ENCODE measurements at places on chromosomes 7 and 10.

- H3K27ac ChIP-seq = peak overlapping the region; percentile 15
- H3K4me1 ChIP-seq = peaks cover 62% of the 10 kb centered on the region
- DNase-seq = no peak
- peaks cover 69% of the 10 kb centered on the region for H3K36me3 ChIP-seq
Measured at GRCh38 chr7:3037259-3037658, 6.4 kb downstream of the CARD11 start.

DNA sequence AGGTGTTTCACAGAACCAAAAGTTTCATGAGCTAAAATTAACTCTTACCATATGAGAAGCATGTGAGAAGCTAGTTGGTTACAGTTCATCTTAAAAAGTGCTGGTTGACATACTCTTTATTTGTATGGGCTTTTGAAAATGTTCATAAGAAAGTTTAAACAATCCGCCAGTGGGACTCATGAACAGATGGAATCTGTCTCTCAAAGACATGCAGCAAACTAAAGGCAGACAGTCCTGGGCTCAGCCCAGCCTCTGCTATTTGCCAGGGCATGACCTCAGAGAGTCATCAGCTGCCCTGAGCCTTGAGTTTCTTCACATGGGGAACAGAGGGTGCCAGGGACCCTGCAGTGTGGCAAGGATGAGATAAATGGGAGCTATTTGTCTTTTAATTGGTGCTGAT is 3.2 kb downstream of the PYROXD2 start:
- no peak overlapping the region for H3K27ac ChIP-seq
- peaks cover 2% of the 10 kb centered on the region for H3K36me3 ChIP-seq
- H3K27me3 ChIP-seq = no peaks in the 10 kb centered on the region
- H3K4me1 ChIP-seq = peaks cover 19% of the 10 kb centered on the region
- H3K4me3 ChIP-seq = no peak overlapping the region

DNA sequence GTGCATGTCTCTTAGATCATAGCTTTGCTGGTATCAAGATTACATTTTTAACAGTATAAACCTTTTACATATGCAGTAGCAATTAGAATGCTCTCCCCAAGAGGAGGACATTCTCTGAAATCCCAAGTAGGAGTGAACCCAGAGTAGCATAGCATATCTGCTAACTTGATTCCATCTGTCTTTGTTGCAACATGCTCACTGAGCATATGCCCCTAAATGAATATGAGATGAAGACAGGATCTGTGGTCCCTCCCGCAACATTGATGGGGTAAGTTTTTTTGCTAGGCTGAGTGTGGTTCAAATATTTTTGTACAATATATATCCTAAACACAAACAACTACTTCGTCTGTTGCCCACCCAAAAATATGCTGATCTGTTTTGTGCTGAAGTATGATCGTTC is 534.2 kb upstream of the C7orf33 start:
- DNase-seq = no peak
- peaks cover 2% of the 10 kb centered on the region for H3K4me1 ChIP-seq
- no peaks in the 10 kb centered on the region for H3K36me3 ChIP-seq
- H3K27ac ChIP-seq = no peak overlapping the region

- peaks cover 19% of the 10 kb centered on the region for H3K27me3 ChIP-seq
- H3K36me3 ChIP-seq = no peaks in the 10 kb centered on the region
- H3K4me3 ChIP-seq = no peak overlapping the region
Measured at GRCh38 chr7:93717217-93717900, 142.8 kb upstream of the CALCR start.

DNA sequence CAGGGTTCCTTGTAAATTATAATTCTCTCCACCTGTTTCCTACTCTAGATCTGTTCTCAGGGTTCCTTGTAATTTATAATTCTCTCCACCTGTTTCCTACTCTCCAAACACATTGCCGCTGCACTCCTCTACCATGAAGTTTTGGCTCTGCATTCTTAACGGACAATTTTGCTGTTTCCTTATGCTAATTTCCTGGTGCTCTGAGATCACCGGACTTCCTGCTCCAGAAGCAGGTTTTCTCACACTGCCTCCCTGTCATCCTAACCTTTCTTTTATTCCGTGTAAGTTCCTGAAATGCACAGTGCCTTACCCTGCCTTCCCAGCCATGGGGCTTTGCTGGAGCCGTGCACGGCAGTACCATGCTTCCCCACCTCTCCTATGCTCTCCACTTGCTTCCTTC is 256.8 kb downstream of the PLXNA4 start:
- peaks cover 6% of the 10 kb centered on the region for H3K4me1 ChIP-seq
- peaks cover 33% of the 10 kb centered on the region for H3K27me3 ChIP-seq
- H3K36me3 ChIP-seq = peaks cover 1% of the 10 kb centered on the region

- H3K36me3 ChIP-seq = no peaks in the 10 kb centered on the region
- H3K27ac ChIP-seq = no peak overlapping the region
- H3K4me1 ChIP-seq = no peaks in the 10 kb centered on the region
- H3K27me3 ChIP-seq = no peaks in the 10 kb centered on the region
- no peak overlapping the region for H3K4me3 ChIP-seq
Measured at GRCh38 chr7:24475166-24475961, 97.9 kb upstream of the PALS2 start.

GRCh38 chr10:75889051-75889450 is 457.6 kb downstream of the LRMDA start:
- DNase-seq = no peak
- H3K27ac ChIP-seq = no peak overlapping the region
- no peak overlapping the region for H3K4me3 ChIP-seq
- no peaks in the 10 kb centered on the region for H3K27me3 ChIP-seq
- no peaks in the 10 kb centered on the region for H3K36me3 ChIP-seq

GRCh38 chr10:19970717-19971116 is 154.5 kb downstream of the PLXDC2 start:
- H3K4me3 ChIP-seq = no peak overlapping the region
- no peaks in the 10 kb centered on the region for H3K4me1 ChIP-seq
- no peaks in the 10 kb centered on the region for H3K27me3 ChIP-seq
- H3K36me3 ChIP-seq = no peaks in the 10 kb centered on the region

- H3K36me3 ChIP-seq = no peaks in the 10 kb centered on the region
- H3K4me3 ChIP-seq = no peak overlapping the region
- H3K27me3 ChIP-seq = peaks cover 13% of the 10 kb centered on the region
- H3K27ac ChIP-seq = no peak overlapping the region
Measured at GRCh38 chr7:47217086-47217485, 364.8 kb downstream of the TNS3 start.

DNA sequence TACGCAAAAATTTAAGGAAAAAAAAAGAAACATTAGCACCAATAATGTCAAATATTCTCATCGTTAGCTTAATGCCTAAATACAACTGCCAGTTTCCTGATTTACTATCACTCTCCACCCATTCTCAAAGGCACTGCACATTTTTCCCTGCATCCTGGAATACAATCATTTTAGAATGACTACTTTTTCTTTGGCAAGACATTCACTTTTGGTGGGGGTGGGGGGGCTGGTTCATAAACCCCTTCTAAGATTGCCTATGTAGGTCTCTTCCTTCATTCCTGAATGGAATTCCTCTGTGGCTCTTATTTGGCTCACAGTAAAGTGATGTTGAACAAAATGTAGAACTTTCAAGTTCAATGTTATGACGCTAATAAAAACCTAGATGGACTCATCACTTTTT is 74.3 kb downstream of the RNLS start:
- H3K4me3 ChIP-seq = no peak overlapping the region
- H3K27ac ChIP-seq = no peak overlapping the region
- no peak for DNase-seq
- peaks cover 1% of the 10 kb centered on the region for H3K4me1 ChIP-seq
- no peaks in the 10 kb centered on the region for H3K27me3 ChIP-seq

- no peak overlapping the region for H3K27ac ChIP-seq
- no peak overlapping the region for H3K4me3 ChIP-seq
- no peaks in the 10 kb centered on the region for H3K27me3 ChIP-seq
- no peaks in the 10 kb centered on the region for H3K4me1 ChIP-seq
- no peaks in the 10 kb centered on the region for H3K36me3 ChIP-seq
Measured at GRCh38 chr7:80439894-80440821, 71.7 kb downstream of the GNAT3 start.

DNA sequence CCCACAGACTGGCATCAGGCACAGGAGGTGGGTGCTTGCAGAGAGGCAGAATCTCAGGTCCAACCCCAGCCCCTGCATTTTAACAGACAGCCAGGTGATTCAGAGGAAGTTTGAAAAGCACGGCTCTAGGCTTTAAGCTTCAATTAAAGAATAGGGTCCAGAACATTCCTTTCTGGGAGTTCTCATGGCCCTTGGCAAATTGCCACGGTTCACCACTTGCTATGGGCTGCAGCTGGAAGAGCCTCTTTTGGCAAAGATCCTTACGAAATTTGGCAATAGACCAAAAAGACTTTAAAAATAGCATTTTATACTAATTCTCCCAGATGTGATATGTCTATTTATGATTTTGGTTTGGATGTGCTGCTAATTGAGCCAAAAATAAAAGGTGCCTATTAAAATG is 148.1 kb downstream of the ITGA8 start:
- no peaks in the 10 kb centered on the region for H3K36me3 ChIP-seq
- H3K27ac ChIP-seq = no peak overlapping the region
- H3K27me3 ChIP-seq = peaks cover 11% of the 10 kb centered on the region

- H3K27ac ChIP-seq = peak overlapping the region; percentile 36
- H3K27me3 ChIP-seq = peaks cover 62% of the 10 kb centered on the region
- DNase-seq = no peak
- H3K4me1 ChIP-seq = peaks cover 11% of the 10 kb centered on the region
- peak overlapping the region; percentile 78 for H3K4me3 ChIP-seq
Measured at GRCh38 chr10:11823989-11824346, 812 bp downstream of the PROSER2 start.

DNA sequence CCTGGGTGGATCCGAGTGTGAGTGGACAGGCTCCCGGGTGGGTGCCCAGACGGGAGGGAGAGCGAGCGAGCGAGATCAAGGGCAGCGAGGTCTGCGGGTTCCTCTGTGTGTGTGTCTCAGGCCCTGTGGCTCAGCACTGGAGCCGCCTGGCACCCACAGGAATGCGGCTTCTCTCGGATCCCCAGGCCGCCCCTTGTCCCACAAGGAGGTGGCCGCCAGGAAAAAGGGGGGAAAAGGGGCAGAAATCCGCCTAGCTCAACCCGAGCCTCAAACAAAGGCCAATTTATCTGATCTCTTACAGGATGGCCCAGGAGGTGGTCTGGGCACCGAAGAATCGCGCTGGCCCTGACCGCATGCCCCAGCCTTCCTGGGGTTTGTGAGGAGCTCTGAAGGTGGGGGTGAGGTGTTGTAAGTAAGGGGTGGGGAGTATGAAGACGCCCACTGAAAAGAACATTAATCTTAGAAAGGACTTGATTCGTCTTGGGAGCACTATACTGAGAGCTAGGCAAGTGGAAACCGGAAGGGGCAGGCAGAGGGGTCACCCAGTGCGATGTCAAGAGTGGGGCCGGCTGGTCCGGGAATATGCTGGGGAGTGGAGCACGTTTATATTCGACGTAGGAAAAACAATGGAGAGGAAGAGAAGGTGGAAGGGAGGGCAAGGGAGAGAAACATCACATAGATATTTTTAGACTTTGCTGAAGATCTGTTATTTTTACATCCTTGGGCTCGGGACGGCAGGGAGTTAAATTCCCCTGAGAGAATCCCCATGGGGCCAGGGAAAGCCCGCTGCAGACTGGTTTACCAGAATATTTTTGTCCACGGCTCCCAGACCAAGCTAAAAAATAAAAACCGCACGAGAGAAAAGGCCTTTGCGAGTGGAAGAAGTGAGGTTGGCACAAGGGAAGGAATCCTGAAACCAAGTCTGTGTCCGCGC is 7.2 kb downstream of the DLX5 start:
- H3K27me3 ChIP-seq = peaks cover 99% of the 10 kb centered on the region

- H3K27ac ChIP-seq = no peak overlapping the region
- no peaks in the 10 kb centered on the region for H3K27me3 ChIP-seq
- DNase-seq = peak; percentile 72
- H3K4me1 ChIP-seq = peaks cover 44% of the 10 kb centered on the region
- peak overlapping the region; percentile 4 for H3K4me3 ChIP-seq
Measured at GRCh38 chr10:15209827-15210509, 41.5 kb upstream of the NMT2 start.
